ENCODE measurements at places on chromosomes 2 and 18.

DNA sequence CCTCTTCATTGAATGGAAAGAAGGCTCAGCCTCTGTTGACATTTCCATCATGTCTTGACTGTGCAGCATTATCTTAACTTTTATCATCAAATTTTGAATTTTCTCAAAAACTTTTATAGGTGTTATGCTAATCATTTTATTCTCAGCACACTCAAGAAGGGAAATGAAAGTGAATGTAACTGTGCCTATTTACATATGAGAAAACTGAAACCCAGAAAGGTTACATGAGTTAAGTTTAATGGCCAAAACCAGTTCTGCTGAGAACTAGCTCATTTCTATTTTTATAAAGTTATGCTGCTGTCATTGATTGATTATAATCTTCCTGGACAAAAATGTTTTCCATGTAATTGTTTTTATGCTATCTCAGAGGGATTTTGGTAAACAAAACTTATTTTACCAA is 618.8 kb upstream of the NRXN1 start:
- no peak for DNase-seq

DNA sequence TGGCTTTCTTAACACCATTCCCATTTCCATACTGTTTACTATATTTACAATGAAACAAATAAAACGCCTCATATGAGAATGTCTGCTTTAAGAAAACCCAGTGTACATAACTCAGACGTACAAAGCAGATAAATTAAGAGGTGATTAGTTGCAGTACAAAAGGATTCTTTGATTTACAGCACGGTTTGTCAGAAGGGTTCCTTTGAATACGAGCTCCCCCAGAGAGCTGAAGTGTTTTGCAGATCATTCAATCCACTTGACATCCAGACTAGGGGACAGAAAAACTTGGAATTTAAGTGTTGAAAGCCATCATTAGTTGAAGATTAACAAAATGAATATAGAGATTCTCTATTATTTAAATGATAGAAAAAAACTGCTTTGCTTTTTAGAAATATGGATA is 72.5 kb downstream of the RAPGEF4 start:
- DNase-seq = no peak

DNA sequence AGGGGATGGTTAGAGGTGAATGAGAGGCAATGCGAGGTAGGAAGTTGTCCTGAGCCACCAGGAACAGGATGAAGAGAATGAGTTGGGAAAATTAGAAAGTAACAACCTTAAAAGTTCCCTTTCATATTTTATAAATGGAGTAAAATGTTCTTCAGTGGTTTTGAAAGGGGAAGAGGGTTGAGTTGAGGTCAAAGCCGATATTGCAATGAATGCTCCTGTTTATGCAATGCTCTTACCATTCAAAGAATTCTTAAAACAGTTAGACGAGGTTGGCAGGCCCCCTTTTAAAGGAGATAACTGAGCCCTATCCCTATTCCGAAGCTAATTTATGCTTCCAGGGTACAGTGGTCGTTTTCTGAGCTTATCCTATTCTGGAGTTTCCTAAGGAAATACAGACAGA is 2110.3 kb upstream of the CELF4 start:
- DNase-seq = no peak

GRCh38 chr18:46718501-46719341 is 38.1 kb downstream of the ST8SIA5 start:
- DNase-seq = no peak

- no peak for DNase-seq
These were observed 32.1 kb upstream of the SPATS2L start for GRCh38 chr2:200274116-200275075.

DNA sequence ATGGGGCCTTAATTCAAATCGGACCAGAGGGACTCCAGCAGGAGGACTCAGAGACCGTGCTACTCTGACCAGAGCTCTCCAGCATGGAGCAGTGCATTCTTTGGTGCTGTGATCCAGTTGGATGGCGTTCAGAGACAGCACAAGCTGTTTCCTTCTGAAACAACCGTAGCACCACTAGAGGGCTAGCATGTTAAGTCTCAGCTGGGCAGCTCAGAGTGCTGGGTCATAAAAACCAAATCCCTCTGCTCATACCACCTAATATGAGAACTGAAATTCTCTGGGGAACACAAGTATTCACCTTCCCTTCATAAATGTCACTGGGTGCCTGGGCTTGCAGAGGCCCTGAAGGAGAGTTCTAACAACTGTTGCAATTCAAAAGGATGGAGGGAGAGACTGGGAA is 97.7 kb upstream of the TFCP2L1 start:
- DNase-seq = no peak

DNA sequence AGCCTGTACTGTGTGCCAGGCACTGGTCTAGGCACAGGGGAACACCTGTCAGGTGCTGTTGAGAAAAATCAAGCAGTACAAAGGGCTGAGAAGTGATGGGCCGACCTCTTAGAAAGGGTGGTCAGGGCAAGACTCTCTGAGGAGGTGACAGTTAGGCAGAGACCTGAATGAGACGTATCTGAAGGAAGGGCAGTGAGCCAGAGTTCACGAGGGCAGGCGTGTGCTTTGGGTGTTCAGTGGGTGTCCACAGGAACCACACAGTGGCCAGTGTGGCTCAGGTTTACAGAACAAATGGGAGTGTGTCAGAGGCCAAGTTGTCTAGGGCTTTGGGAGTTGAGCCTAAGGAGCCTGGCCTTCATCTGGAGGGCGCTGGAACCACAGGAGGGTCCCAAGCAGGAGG is 6.2 kb downstream of the ARMC9 start:
- no peak for DNase-seq

GRCh38 chr2:67489396-67489795 is 92.3 kb downstream of the ETAA1 start:
- DNase-seq = no peak

DNA sequence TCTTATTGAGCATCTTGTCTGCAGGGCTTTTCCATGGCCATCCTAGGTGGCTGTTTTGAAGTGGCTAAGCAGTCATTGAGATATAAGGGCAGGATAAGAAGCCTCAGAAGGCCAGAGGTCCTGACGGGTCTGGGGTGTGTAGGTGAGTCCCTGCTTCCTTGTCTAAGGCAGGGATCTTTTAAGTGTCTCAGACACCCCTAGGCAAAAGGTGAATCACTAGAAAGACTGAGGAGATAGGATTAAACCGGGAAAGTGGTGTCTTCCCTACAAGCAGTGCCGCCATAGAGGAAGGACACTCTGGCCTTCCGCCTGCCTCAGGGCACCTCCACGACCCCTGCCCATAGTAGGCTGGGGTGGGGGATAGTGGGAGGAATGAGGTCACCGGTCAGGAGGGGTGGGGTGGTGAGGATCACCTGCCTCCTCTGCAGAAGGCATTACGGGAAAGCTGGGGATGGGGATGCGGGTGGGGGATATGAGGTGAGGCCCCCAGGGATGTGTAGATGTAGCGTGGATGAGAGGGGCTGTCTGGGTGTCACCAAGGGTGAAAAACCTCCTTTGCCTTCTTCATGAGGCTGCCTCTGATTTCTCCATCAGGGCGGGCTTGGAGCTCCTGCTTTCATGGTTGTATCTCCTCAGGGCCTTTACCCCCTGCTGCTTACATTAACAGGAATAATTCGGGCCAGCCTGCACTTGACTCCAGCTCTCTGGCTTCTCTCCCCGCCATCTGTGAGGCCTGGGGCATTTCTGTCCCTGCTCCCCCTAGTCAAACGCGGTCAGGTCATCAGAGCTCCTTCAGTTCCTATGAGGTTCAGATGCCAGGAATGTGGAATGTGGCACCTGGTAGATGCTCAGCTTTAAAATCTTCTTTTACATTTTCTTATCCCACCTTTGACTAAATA is 244.0 kb downstream of the DYSF start:
- no peak for DNase-seq

DNA sequence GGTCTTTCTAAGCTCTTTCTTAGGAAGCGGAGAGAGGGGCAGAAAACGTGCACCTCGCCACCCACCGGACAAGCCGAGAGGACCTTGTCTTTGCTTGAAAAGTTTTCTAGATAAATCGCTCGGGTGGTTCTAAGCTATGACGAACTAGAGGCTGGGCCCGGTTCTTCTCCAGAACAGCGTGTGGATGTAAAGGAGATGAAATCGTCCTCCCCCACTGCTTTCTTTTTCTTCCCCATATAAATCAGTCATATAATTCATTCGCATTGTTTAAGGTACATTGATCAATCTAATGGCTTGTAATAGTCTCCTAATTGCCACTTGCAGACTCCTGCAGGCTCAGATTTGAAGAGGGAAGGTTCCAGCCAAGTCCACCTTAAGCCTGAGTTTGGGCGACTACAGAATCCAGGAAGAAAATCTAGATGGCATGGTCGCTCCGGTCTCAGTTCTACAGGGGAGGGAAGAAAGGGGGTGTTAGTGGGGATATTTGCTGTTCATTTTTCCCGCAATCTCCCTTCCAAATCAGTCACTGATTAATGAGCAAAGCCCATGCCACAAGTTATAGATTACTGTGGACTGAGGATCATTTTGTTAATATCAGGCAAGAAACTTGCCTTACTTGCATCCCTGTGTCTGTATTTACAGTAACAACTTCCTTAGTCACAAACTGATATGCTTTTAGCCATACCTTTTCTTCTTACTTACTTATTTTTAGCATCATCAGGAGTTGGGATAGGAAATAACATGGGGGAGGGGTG is 5.6 kb upstream of the SP9 start:
- DNase-seq = no peak

DNA sequence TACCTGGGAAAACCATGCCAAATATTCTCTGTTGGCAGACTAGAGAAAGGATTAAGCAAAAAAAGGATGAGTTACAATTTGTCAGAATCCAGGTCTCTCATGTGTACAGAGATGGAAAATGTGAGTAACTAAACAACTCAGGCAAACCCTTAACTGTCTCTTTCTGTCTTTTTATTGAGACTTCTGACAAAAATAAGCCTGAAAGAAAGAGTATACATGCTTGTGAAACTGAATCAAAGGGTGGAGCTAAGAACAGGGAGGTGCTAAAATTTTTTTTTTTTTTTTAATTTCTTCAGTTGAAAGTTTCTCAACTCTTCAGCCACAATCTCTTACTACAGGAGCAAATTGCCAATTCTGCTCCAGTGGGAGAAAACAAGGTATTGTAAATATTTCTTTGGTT is at the start of gene SERPINB10:
Gene SERPINB10, plus strand, starts transcription at position 295 of the 400 bp plus-strand sequence. CDS start 7,553 bp downstream, outside the sequence.
- DNase-seq = no peak

DNA sequence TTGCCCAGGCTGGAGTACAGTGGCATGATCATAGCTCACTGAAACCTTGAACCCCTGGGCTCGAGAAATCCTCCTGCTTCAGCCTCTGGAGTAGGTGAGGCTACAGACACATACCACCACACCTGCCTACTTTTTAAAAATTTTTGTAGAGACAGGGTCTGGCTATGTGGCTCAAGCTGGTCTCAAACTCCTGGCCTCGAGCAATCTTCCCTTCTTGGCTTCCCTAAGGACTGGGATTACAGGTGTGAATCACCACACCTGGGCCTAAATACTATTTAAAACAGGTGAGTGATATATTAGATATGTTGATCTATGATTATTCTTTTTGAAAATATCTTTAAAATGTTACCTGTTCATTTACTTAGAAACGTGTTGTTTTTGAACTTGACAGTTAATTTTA is 57.2 kb downstream of the MOGAT1 start:
- DNase-seq = no peak

DNA sequence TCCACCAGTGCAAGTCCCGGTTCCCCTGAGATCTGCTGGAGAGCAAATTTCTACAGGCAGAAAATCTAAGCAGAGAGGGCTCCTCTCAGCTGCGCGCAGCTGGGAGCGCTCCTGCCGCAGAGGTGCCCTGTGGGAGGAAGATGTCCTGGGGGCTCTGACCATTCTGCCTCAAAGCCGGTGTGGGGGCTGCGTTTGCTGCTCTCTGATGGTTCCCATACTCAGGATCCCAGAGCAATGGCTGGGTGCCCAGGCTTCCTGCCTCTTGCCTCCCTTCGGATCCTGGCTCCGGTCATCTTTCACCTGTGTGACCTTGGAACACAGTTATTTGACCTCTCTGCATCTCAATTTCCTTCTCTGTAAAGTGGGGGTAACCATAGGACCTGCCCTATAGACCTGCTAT is 434.2 kb downstream of the ZNF521 start:
- no peak for DNase-seq

GRCh38 chr2:18987592-18988073 is 370.8 kb downstream of the OSR1 start:
- no peak for DNase-seq

DNA sequence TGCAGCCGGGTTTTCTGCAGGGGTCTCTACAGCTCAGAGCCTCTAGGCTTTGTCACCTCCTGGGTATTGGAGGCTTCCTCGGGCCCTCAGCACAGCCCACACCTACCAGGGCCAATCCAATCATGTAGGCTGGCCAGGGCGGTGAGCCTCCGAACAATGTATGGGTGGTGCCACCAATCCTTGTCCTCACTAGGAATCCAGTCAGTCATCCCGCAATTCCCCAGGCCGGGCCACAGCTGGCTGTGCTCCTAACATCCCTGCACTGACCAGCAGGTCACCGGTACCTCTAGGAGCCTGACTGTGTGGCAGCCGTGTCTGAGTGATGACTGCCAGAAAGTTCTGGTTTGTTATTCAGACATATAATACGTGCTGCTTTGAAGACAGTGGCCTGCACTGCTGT is 129.4 kb downstream of the SH3RF3 start:
- DNase-seq = no peak

DNA sequence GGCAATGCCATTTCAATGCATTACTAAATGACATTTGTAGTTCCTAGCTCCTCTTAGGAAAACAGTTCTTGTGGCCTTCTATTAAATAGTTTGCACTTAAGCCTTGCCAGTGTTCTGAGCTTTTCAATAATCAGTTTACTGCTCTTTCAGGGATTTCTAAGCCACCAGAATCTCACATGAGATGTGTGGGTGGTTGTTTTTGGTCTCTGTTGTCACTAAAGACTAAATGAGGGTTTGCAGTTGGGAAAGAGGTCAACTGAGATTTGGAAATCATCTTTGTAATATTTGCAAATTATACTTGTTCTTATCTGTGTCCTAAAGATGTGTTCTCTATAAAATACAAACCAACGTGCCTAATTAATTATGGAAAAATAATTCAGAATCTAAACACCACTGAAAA is 45.3 kb downstream of the HADHB start:
- no peak for DNase-seq

- DNase-seq = no peak
These were observed 45.8 kb downstream of the ROCK2 start for GRCh38 chr2:11298592-11298991.

GRCh38 chr18:7269942-7270341 is 39.1 kb downstream of the LRRC30 start:
- DNase-seq = no peak

GRCh38 chr18:21163647-21164547 is 52.3 kb upstream of the ROCK1 start:
- no peak for DNase-seq

GRCh38 chr2:196750977-196751631 is 48.4 kb downstream of the GTF3C3 start:
- peak; percentile 14 for DNase-seq

GRCh38 chr2:50624506-50624905 is 407.4 kb downstream of the NRXN1 start:
- no peak for DNase-seq

DNA sequence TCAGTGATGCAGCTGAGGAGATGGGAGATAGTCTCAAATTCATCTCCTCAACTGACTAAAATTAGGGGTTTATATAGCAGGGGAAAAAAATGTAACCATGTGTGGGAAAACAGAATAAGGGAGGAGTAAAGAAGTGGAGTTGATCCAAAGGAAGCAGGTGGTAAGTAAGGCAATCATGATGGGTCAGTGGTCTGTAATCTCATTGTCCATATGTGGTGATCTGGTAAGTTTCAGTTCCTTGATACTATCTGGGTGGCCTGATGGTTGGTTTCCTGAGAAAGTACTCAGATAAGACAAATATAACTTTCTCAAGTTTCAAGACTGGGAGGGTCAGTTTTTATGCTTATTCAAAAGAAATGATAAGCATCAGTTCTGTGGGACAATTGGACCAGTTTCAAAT is 312.3 kb upstream of the KCNJ3 start:
- no peak for DNase-seq

- DNase-seq = no peak
These were observed 161.6 kb upstream of the TRIB2 start for GRCh38 chr2:12555012-12555645.

Measured in NCI-H524 treated with DMSO at 0.1 percent for 48 hours (cell line).